AML-193 (cell line): ENCODE measurements at places on chromosomes 1 and 21.
A peak's percentile ranks its signal among the peaks of the same experiment; 100 is the strongest.

DNA sequence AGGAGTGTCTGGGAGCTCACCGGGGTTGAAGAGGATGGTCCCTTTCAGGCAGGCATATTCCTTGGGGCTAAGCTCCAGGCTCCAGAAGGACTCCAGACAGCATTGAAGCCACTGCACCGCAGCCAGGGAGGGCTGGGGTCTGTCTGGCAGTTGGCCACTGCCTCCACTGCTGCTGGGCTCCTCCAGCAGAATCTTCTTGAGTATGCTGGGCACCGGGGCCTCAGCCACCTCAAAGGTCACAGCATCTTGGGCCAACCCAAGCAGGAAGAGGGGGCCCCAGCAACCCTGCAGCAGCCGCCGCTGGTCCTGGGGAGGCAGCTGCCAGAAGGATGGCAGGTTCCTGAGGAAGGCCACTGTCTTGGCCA is 404 bp downstream of the NR0B2 start:
- no peak for DNase-seq

DNA sequence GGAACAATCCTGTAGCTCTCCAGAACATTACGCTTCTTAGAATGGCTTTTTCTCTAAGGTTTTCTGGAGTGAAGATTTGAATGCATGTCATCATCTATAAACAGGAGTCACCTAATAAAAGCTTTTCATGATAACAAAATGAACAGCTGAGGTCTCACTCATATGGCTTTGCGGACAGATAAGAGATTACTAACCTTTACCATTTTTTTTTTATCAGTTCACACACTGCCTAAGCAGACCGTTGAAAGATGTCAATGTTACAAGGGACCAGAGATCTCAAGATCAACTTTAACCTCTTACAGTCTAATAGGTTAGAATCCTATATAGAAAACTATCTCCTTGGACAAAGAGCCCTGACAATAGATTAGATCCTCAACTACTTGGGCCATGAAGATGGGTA is 41.4 kb downstream of the SCMH1 start:
- no peak for DNase-seq

- no peak for DNase-seq
Measured at GRCh38 chr1:32361308-32361673, 994 bp downstream of the FAM229A start.

DNA sequence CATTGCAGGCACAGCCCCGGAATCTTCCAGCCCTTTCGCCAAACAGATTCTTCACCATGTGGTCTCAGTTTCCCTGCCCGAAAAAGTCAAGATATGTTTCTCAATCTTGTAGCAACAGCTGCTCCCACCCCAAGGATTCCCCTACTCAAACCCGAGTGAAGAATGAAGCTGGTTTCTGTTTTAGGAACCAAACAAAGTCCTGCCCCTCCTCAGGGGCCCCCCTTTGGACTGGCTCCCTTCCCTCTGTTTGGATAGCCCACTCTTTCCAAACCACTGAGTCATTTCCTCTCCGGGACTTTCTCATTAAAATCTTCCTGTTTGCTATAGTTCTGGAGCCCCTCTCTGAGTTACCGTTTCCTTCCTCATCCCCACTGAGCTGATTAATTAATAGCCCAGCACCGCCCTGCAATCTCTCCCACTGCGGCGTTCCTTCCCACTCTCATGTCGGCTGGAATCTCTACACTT is 100.9 kb downstream of the TSEN15 start:
- DNase-seq: peak; percentile 38

DNA sequence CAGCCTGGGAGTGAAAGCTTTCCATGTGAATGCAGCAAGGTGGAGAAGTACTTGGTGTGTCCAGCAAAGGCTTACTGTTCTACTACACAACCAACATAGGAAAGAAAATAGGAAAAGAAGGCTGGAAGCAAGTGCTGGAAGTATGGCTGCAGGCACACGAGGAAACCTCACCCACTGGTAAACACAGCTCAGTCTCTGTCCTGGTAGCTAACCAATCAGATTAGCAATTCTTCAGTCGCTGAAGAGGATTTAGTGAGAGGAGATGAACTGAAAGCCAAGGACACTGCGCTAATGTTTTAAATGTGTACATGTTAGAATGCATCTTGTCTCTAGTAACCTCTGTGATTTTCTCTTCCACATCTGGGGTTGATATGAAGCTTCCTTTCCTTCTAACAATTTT is 36.2 kb upstream of the CACHD1 start:
- no peak for DNase-seq

GRCh38 chr1:16153999-16154673 is 1.7 kb downstream of the EPHA2 start:
- DNase-seq: no peak

GRCh38 chr1:48023488-48023887 is 26.3 kb upstream of the TRABD2B start:
- DNase-seq: no peak

DNA sequence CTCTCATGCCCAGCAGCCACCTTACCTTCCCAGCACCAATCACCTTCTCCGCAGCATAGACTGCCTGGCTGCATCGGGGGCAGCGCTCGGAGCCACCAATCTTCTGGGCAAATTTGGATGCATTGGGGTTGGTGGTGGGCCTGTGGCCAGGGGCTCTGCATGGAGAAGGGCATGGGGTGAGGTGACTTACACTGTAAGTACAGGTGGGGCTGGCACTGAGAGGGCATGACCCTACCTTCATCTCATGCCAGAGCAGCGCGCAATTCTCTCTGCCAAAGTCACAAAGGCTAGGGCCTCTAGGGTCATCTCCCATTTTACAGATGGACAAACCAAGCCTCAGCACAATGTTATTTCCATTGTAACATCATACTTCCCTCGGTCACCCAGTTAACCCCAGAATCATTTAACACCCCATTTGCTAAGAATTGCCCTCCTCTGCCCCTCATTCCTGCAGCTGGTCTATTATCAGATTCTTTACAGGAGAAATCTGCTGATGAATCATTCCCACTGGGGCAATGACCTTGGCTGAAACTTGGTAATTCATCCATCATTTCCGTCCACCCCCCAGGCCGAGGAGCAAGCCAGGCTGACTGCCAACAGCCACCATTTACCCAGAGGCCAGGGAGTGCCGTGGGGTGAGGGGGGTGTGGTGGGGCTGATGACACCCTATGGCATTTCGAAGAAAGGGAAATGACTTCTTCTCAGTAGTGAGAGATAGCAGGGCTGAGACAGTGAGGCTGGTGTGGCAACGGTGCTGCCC is 17.9 kb downstream of the CSRP1 start:
- no peak for DNase-seq

- DNase-seq: no peak
Measured at GRCh38 chr1:65232461-65232990, 76.8 kb upstream of the DNAJC6 start.

DNA sequence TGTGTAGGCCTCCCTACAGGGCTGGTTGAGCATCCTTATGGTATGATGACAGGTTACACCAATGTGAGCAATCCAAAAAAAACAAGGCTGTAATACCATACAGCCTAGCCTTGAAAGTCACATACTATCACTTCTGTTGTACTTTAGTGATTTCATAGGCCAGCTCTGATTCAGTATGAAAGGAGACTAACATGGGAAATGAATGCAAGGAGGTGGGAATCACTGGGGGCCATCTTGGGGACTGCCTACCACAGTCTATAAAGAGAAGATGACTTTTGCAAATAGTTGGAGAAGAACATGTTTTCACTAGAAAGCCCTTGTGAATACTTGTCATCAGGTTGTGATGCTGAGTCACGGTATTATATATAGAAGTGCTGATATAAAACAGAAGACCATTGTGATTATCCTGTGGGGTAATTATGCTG is 270.7 kb downstream of the S1PR1 start:
- no peak for DNase-seq

DNA sequence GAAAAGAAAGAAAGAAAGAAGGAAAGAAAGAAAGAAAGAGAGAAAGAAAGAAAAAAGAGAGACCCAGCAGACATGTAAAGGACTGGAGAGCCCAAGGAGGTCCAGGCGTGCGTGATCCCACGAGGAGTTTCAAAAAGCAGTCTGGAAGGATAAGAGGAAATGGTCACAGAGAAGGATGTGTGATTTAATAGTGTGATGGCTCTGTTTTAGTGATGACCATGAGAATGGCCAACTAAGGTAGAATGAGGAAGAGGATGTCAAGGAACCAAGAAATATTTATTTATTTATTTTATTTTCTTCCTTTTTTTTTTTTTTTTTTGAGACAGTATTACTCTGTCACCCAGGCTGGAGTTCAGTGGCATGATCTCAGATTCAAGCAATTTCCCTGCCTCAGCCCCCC is 25.5 kb downstream of the PTGS2 start:
- DNase-seq: no peak

DNA sequence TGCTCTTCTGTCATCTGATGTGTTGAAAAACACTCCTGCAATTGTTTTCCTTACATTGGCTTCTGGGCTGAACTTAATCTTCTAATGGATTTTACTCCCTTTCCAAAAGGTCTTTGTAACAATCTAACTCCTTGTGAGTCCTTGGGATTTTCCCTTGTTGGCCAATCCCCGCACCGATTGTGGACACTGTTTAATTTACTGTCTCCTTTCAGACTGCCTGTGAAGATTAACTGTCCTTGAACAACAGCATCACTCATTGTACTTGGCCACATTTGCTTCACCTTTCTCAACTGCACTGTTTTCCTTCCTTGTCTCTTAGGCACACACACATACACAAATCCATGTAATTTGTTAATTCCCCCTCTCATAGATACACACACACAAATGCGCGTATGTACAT is 120.4 kb downstream of the SPATA46 start:
- no peak for DNase-seq

GRCh38 chr1:7373876-7374562 is 397.1 kb upstream of the VAMP3 start:
- DNase-seq: no peak

DNA sequence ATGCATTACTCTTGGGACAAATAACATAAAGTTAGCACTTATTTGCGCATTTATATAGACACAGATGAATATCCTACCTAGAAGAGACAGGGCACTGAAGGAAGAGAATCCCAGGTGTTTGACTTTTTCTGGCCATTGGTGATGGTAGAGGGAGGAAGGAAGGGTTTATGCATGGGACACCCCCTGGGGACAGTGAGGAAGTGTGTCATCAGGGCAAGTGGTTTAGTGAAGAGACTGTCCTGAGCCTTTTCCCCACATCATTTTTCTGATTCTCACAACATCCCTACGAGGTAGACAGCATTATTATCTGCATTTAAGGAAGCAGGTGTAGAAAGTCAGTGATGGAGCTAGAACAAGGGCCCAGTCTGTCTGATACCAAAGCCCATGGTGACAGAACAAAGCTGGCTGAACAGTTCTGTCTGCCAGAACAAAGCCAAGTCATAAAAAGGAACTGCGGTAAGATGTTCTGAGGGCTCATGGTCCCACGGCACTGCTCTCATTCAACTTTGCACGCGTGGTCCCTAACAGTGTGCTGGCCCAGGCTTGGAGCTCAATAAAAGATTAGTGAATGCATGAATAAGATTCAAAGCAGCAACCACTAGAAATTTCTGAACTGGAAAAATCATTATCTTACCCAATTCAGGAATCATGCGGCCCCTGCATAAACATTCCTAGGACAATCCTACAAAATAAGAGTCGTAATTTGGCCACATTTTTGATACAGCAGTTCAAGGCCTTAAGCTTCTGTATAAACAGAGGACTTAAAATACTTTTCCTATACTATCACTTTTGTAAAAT is 12.2 kb upstream of the CDC42BPA start:
- DNase-seq: no peak

GRCh38 chr1:232177438-232177837 is 452.5 kb downstream of the SIPA1L2 start:
- no peak for DNase-seq

- no peak for DNase-seq
Measured at GRCh38 chr21:35106246-35106835, 57.2 kb upstream of the RUNX1 start.

DNA sequence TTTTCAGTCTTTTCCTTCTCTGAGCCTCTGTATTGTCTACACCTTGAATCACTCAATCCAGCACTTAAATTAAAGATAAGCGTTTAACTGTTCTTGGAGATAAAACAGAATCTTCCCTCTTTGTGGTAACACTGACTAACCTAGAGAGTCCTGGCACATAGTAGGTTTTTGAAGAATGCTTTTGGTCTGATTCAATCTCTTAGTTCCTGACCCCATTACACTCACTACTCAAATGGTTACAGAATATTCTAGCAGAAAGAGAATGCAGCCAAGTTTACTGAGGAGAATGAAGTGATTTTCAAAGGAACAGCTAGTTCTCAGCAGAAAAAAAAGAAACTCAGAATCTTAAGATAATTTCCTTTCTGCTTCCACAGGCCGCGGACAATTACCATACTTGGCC is 309.2 kb upstream of the PRMT6 start:
- no peak for DNase-seq

GRCh38 chr1:248793592-248793991 is 32.1 kb downstream of the SH3BP5L start:
- no peak for DNase-seq

DNA sequence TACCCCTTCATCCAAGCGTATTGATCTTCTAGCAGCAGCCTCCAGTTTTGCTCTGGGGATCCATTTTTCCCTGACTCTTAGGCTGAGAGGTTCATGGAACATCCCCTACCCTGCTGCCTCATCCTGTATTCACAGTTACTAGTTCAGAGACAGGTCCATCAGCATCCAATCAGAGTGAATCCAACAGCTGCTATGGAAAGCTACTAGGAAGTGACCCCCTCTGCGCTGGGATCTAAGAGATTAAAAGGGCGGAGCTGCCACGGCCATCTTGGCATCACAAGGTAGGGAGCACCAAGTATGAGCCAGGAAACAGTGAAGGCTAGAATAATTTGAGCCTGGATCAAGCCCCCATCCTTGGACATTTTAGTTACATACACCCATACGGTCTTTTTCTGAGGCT is 32.5 kb downstream of the KAZN start:
- DNase-seq: no peak

DNA sequence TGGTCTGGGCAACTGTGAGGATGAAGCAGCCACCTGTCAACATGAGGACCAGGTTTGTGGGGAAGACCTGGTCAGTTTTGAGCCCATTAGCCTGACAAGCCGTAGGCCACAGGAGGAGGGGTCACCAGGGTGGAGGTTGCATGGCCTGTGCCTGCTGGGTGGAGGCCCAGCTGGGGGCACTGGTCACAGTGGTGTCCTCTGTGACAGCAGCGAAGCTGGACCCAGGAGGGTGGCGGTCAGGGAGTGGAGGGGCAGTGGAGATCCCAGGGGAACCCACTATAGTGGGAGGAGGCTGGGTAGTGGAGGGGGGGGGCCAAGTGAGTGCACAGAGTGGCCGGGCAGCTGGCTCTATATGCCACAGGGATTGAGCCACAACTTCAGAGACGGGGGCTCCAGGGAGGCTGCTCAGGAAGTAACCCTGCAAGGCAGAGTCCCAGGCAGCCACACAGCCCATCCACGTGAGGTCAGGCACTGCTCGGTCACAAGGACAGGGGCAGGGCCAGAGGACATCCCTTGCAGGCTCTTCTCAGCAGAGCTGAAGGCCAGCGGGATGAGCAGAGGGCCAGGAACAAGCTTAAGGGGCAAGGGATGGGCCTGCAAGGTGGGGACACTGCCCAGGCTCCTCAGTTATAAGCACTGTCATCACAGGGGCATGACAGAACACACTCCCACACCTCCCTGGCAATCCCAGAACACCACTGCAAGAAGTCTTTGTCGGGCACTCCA is 2.3 kb upstream of the C1orf35 start:
- DNase-seq: no peak
